RPMI7951 (cell line): ENCODE measurements at places on chromosomes 7 and 10. TPM values are rescaled to one million over a fixed set of nuclear protein-coding genes. Genes with fewer than 3 reads are reported as not detected.

DNA sequence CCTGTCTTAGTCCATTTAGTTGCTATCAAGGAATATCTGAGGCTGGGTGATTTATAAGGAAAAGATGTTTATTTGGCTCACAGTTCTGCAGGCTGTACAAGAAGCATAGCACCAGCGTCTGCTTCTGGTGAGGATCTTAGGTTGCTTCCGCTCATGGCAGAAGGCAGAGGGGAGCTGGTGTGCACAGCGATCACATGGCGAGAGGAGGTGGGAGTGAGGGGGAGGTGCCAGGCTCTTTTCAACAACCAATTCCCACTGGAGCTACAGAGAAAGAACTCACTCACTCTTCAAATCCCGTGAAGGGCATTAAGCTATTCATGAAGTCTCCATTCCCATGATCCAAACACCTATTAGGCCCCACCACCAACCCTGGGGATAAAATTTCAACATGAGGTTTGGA is 371.6 kb downstream of the SH2D4B start:
- no peak for DNase-seq

The SVOPL gene
- not detected in 2 replicates for total RNA-seq

The TAS2R3 gene
- 0.12 TPM in 1 of 2 replicates, not detected in the other for total RNA-seq

DNA sequence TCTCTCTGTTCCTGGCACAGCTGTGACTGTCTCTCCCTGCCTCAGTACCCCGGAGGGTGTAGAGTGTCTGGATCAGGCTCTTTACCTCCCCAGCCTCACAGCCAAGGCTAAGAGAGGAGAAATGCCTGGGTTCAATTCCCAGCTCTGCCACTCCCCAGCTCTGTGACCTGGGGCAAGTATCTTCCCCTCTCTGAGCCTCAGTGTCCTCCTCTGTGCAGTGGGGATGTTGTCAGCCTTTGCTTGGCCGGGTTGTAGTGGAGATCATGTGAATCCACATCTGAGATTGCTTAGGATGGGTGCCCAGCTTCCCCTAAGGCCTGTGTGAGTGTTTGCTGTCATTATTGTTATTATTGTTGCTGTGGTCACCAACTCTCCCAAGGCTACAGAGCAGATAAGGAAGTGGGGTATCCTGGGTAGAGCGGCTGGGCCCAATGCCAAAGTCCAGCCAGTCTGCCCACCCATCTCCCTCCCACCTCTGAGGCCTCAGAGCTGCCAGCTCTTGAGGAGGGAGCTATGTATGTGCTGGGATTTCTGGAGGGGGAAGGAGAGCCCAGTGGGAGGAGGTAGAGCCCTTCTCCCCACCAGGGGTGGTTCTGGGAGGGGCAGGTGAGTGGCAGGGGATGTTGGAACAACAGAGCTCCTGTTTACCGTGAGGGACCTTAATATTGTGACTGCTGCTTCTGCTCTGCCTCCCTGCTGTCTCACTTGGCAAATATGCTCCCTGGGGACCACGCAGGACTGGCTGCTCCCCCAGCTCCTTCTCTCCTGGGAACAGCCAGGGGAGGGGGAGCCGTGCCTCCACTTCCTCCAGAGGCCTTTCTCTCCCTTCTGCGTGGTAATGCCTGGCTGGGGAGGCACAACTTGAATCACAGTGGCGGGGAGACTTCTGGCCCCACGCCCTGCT is 170.5 kb downstream of the RPS24 start:
- DNase-seq: peak; percentile 78

The RTKN2 gene
- 9.9 and 11.4 TPM in 2 replicates for total RNA-seq

DNA sequence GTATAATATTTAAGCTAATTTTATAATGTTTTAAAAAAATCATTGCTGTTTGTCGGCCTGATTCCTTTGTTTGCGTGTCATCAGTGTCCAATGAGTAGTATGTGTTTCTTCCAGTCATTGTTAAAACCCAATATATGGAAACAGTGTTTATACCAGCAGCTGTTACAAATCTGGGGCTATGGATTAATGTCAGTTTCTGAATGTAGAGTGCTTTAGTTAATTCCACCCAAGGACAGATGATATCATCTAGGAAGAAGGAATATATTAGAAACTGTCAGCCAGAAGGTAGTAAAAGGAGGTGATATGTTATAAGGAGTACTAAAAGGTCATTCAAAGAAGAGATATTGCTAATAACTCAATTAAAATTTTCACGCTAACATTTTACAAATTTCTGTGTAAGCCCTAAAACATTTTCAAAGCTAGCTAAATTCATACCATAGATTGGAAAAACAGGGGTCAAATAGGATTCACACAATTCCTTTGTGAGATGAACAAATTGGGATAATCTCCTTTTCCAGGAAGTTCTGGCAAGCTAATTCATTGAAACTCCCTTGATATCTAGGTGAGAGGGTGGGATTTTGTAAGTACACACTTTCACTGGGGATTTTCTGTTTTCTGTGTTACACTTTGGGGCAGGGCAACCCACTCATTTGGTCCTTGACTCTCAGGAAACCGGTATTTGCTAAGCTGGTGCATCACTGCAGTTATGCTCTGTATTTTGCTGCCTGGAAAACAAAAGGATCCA is 448.8 kb downstream of the LRMDA start:
- DNase-seq: no peak

The RGR gene
- total RNA-seq: not detected in 2 replicates

DNA sequence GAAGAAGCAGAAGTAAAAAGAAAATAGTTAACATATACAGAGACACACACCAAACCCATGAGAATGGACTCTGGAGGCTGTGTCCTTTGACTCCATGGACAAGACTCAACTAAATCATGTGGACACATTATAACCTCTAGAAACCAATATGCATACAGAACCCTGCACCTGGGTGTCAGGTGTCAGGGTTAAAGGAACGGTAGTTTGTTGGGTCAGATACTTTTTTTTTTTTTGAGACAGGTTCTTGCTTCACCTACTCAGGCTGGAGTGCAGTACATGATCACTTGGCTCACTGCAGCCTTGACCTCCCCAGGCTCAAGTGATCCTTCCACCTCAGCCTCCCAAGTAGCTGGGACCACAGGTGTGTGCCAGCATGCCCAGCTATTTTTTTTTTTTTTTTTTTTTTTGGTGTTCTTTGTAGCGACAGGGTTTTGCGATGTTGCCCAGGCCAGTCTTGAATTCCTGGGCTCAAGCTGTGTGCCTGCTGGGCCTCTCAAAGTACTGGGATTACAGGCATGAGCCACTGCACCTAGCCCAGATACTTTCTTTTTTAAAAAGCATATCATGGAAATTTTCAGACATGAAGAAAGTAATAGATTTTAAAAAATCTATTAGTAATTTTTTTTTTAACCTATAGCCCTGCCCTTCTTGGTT is 31.3 kb downstream of the GALNT11 start:
- no peak for DNase-seq

DNA sequence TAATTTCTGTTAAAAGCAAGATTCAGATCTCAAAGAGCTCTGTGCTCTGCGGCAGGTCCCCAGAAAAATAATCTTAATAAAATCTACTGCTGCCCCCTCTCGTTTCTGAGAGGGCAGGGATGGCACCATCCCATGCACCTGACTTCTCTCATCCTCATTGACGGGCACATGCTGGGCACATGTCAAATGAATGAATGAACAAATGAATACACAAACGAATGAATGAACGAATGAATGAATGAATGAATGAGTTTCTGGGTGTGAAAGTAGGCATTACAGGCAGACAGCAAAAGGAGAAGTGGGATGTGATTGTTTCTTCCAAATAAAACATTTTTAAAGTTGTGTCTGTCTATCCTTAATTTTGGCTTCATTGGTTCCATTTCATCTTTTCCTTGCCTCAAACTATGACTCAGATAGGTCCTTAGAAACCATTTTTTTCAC is 398.1 kb upstream of the PRKCQ start:
- DNase-seq: no peak

DNA sequence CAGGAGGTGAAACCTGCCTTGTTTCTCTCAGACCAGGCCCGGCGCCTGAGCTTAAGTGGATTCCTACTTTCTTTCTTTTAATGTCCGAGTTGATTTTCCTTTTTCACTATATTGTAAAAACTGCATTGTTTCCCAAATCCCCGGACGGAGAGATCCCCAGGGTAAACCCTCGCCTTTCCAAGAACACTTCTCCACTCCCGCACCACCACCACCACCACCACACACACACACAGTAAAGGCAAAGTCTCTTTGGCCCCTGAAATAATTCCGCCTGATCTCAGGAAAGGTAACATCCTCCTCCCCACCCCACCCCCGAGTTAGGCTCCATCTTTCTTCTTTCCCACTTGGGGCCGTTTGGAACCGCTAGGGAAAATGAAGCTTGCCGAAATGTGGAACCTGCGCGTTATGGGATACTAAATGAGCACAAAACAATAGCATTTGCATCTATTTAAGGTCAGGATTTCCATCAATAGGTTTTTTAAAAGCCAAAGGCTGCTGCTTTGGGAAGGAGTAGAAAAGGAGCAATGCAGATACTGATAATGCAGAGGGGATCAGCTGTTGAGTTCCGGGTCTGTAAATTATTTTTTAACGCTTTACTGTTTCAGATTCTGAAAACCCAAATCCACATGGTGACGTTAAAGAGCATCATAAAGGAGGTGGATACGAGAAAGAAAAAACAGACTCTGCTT is 2.5 kb downstream of the HPSE2 start:
- no peak for DNase-seq

The TAS2R41 gene
- total RNA-seq: not detected in 2 replicates

DNA sequence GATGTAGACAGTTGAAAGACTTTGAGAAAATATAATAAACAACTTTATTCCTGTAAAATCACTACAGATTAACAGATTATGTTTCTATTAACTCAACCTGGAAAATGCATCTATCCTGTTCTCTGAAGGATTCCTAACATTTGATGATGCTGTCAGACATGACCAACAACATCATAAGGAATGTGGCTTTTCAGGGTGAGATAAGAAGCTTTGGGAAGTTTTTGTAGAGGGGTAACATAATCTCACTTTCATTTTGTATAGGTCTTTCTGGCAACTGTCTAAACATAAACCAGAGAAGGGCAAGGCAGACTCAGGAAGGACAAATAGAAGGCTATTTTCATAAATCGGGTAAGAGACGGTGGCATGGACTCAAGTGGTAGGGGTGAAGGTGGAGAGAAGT is 112.2 kb downstream of the TES start:
- peak; percentile 46 for DNase-seq

DNA sequence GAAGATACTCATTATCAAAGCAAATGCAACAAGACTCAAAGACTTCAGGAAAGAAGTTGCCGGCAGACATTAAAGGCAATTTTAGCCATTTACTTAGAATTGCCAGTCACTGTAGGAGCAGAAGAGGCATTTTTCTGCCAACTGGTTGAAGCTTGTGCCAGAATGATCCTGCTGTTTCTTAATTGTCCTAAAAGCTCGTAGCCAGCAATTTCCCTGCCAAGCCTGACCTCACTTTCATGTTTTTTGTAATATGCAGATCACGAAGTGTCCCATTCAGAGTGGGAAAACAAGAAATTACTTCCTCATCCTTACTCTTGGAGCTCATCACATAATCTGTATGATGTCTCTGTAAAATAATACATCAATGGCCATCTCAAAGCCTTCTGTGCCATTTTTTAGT is 130.9 kb upstream of the ANKRD1 start:
- no peak for DNase-seq

- no peak for DNase-seq
These were observed 52.0 kb upstream of the PPP1R3C start for GRCh38 chr10:91684841-91685240.

GRCh38 chr7:151681726-151682125 is 162.0 kb upstream of the RHEB start:
- no peak for DNase-seq

The ASB10 gene
- not detected in 2 replicates for total RNA-seq

- peak; percentile 52 for DNase-seq
These were observed 116.1 kb downstream of the FANK1 start for GRCh38 chr10:126012485-126012884.

The ANKIB1 gene
- 36.6 and 50.7 TPM in 2 replicates for total RNA-seq

- DNase-seq: no peak
These were observed 8.1 kb downstream of the SRGN start for GRCh38 chr10:69096045-69096444.

The MSMB gene
- total RNA-seq: not detected in 2 replicates

DNA sequence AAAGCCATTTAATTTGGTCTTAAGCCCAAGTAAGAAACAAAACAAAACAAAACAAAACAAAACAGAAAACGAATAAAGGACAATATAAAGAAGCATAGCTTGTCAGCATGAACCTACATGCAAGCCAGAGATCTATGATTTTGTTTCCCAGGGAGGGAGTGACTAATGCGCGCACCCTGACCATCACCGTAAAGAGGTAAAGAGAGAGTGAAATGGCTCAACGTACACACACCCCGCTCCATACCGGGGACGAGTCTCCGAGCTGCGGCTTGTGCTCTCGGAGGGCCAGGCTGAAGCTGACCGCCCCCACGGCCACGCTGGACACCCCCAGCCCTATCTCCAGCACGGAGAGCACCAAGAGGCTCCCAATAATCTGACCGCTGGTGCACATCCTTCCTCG is 1.1 kb downstream of the TMEM196 start:
- DNase-seq: no peak

GRCh38 chr7:44645254-44645653 is 38.8 kb downstream of the OGDH start:
- no peak for DNase-seq

The TRPV5 gene
- total RNA-seq: not detected in 2 replicates

DNA sequence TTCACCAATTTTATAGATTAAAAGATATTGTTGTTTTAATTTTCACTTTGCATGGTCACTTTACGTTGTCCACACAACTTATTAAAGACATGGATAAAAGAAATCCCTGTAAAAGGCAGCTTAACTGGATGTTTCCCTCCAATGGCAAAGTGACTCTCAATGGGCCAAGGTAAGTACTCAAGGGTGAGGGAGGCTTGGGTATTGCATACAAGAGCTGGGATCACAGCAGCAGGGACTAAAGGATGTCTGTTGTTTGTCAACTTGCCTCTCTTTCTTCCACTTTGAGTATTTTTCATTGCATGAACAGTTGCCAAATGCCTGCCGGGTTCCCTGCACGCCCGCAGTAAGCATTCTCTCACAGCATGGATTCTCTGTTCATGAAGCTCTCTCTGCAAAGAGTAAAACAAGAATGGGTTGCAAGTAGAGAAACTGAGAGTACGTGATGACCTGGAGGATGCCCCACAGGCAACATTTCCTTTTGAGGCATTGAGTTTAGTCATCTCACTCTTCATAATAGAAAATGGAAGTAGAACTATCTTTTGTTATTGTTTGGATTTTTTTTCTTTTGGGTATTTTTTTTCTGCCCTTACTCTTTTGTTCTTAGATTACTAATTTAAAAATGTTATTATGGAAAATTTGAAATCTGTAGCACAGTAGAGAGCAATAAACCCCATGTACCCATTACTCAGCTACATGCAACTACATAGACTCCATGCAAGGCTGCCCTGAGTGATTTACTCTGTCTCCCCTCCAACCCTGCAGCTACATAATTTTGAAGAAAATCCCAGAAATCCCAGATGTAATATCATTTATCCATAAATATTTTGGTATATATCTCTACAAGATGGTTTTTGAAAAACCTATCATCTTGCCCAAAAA is 26.3 kb downstream of the GPR141 start:
- no peak for DNase-seq
